ENCODE measurements at places on chromosomes 6 and 20.

DNA sequence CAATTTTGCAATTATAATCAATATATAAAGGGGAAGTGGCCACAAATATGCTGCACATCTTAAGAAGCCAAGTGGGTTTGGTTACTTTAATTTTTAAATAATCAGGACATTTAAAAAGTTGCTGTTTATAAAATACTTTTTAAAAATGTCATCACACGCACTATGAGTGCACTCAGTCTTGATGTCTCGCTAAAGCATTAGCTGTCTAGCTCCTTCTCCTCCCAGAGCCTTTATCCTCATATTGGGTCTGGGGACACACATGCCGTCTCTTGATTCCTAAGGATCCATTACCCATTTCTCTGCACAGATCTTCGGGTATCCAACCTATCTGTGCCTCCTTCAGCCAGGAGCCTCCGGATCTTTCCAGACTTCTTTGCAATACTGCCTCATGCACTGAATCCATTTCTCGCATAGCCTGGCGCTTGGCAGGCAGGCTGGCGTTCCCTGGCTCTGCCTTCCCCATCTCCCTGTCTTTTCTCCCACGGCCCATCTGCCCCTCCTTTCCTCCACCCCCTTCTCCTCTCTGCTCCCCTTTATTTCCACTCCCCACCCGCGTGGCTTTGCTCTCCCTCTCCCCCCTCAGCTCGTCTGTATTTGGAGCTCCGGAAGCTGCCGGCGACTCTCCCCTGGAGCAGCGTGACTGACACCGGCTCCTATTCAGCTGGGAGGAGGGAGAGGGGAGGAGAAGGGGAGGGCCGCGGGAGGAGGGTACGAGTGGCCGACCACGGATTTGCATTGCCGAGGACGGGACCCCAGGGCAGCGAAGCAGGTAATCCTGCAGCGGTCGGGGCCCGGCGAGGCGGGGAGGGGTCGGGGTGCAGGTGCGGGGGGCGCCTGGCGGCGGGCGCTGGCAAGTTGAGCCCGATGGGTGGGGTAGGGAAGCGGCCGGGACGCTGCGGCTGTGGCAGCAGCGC is at the start of gene CAP2:
CAP2 (plus strand) TSS at position 618 of the 914 bp plus-strand sequence. CDS start 27,961 bp downstream, outside the sequence.
- no peak for DNase-seq

- no peak for DNase-seq
These were observed 1355.0 kb upstream of the MAP3K7 start for GRCh38 chr6:91941838-91942237.

GRCh38 chr20:35030136-35030535 is 62.5 kb downstream of the TRPC4AP start:
- DNase-seq: no peak

- DNase-seq: no peak
These were observed 32.7 kb downstream of the KATNA1 start for GRCh38 chr6:149615805-149616204.

DNA sequence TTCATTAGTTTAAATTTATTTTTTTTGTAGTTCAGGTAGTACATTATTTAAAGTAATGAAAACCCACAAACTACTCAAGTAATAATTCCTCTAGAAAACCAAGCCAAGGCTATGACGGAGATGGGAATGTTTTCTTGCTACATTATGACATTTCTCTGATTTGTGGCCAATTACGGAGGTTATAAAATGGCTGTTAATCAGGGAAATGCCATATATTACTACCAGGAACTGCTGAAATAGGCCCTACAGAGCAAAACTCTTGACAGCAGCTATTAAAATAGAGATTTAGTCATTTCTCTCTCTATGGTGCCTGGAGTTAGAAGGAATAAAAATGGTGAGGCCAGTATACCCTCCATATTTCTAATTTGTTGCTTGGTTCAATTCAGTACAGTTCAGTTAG is 280.0 kb downstream of the ARHGAP18 start:
- DNase-seq: no peak

- peak; percentile 94 for DNase-seq
These were observed 3.7 kb downstream of the PIM1 start for GRCh38 chr6:37173493-37174195.

DNA sequence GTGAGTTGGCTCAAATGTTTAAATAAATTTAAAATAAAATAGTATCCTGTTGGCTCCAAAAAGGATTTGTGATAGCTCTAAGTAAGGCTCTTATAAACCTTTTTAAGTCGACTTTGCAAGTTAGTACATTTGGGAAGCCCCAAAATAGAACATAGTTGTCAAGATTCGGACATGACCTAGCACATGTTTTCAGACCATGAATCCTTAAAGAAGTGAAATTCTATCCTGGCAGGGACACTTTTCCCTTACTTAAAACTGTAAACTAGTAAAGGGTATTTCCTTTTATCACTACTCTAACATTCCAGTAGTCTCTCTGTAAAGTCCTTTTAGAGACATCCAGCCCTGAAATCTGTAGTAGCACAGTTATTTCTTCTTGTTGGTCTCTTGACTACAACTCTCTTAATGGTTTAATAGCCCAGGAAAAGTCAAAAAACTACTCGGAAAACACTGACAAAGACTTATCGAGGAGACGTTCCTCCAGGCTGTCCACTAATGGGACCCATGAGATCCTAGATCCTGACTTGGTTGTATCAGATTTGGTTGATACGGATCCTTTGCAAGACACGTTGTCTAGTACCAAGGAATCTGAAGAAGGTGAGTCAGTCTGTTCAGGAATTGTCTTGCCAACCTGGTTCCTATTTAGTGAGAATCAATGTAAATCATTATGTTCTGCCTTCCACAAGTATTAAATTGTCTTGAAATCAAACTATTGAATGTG is 83.6 kb downstream of the SCAND1 start:
- no peak for DNase-seq

- no peak for DNase-seq
These were observed 254.4 kb upstream of the PMEPA1 start for GRCh38 chr20:57964011-57964862.

GRCh38 chr20:52787962-52788361 is 184.2 kb upstream of the TSHZ2 start:
- no peak for DNase-seq

GRCh38 chr6:18080544-18080943 is 41.9 kb downstream of the NHLRC1 start:
- DNase-seq: no peak

DNA sequence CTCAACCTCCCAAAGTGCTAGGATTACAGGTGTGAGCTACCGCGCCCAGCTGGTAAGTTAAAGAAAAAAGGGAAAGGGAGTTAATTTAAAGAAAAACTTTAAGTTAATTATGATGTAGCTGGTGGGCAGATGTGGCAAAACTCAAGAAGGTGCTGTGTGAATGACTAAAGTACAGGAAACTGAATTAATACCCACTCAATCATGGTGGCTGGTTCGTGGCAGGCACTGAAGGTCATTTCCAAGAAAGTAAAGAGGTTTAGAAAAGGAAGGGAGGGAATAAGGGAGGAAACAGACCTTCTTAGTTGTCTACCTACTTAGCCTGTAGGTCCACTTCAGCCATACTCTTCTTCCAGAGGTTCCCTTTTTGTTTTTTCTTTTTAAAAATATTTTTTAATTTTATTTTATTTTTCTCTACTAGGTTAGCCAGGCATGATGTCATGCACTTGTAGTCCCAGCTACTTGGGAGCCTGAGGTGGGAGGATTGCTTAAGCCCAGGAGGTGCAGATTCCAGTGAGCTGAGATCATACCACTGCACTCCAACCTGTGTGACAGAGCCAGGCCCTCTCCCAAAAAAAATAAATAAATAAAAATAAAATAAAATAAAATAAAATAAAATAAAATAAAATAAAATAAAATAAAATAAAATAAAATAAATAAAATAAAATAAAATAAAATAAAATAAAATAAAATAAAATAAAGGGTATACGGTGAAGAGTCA is 11.9 kb upstream of the TGM3 start:
- no peak for DNase-seq

- no peak for DNase-seq
These were observed 67.3 kb downstream of the ISM1 start for GRCh38 chr20:13288357-13288756.

GRCh38 chr6:140082867-140083297 is 708.4 kb upstream of the CITED2 start:
- no peak for DNase-seq

GRCh38 chr20:23568320-23568970 is at the start of gene CST9L:
Gene CST9L, minus strand, starts transcription at chr20:23568484. Its CDS starts 34 bp downstream, at chr20:23568450.
- DNase-seq: no peak

DNA sequence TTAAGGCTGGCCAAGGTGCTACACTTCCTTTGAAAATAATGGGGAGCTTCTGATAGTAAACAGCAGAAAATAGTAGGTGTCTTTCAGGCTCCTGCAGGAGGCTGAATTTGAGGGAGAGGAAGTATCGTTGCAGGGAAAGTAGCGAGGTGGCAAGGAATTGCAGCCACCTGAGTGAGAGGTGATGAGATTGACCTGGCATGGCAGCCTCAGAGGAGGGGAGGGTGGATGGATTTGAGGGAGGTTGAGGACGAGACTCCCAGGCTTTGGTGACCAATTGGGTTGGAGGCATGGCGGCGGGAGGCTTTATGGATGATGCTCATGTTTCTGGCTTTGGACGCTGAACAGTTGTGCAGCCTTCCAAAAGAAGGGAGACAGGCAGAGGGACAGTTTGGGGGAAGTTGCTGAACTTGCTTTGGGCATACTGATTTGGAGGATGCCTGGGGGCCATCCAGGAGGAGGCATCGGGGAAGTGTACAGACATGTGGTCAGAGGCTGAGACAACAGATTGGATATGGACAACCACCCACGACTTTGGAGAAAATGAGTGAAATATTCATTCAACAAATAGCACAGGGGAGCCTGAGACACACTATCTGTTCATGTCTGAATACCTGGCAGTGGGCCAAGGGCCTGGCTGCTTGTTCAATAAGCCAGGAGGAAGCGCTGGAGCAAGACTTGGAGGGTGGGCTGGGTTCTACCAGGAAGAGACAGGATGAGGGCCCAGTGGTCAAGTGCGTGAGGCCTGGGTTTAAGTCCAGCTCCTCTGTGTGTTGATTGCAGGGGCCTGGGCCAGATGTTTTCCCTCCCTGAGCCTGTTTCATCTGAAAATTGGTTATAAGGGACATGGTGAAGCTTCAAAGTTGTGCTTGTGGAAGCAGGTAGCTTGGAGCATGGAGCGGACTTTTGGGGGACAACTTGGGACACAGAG is 113.2 kb downstream of the CEBPB start:
- no peak for DNase-seq

- DNase-seq: no peak
These were observed 234.7 kb downstream of the BTBD9 start for GRCh38 chr6:38404900-38405556.

- DNase-seq: no peak
These were observed 116.8 kb downstream of the CDC5L start for GRCh38 chr6:44504301-44504791.

GRCh38 chr6:42075159-42075838 is 25.0 kb downstream of the TAF8 start:
- DNase-seq: peak; percentile 36

DNA sequence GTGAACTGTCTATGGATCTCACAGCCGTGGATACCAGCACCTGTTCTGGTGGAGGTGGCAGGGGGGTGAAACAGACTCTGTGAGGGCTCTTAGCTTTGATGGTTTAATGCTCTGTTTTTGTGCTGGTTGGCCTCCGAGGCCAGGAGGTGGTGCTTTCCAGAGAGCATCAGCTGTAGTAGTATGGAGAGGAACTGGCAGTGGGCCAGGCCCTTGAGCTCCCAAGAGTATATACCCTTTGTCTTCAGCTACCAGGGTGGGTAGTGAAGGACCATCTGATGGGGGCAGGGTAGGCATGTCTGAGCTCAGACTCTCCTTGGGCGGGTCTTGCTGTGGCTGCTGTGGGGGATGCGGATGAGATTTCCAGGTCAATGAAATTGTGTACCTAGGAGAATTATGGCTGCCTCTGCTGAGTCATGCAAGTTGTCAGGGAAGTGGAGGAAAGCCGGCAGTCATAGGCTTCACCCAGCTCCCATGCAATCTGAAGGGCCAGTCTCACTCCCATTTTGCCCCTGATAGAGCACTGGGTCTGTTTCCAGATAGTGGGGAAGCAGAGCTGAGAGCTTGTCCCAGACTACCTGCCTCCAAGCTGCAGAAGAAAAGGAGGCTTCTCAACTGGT is 102.7 kb upstream of the AHI1 start:
- no peak for DNase-seq

GRCh38 chr20:43863821-43864544 is 50.7 kb upstream of the TOX2 start:
- no peak for DNase-seq

DNA sequence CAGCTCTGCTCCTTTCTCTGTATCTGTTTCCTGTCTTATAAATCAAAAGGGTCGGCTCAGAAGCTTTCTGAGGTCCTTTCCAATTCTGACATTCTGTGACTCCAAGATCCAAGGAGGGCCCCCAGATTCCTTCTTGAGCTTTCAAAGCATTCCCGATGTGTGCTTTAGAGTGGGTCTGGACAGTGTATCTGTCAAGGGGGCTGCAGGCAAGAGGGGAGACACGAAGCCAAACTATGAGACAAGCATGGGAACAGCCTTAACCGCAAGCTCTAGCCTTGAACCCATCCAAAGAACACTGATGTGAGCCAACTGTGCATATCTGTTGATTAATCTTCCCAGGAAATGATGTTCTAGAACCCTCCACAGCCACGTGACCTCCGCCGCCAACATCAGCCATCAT is 73.8 kb downstream of the TSHZ2 start:
- DNase-seq: no peak

DNA sequence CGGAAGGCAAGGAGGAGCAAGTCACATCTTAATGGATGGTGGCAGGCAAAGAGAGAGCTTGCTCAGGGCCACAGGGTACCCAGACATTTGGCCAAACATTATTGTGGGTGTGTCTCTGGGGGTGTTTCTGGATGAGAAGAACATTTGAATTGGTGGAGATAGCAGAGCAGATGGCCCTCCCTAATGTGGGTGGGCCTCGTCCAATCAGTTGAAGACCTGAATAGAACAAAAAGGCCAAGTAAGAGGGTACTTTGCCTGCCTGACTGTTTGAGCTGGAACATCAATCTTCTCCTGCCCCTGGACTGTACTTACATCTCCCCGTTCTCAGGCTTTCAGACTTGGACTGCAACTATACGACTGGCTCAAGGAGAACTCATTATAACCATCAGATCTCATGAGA is 55.8 kb upstream of the SMIM28 start:
- no peak for DNase-seq

DNA sequence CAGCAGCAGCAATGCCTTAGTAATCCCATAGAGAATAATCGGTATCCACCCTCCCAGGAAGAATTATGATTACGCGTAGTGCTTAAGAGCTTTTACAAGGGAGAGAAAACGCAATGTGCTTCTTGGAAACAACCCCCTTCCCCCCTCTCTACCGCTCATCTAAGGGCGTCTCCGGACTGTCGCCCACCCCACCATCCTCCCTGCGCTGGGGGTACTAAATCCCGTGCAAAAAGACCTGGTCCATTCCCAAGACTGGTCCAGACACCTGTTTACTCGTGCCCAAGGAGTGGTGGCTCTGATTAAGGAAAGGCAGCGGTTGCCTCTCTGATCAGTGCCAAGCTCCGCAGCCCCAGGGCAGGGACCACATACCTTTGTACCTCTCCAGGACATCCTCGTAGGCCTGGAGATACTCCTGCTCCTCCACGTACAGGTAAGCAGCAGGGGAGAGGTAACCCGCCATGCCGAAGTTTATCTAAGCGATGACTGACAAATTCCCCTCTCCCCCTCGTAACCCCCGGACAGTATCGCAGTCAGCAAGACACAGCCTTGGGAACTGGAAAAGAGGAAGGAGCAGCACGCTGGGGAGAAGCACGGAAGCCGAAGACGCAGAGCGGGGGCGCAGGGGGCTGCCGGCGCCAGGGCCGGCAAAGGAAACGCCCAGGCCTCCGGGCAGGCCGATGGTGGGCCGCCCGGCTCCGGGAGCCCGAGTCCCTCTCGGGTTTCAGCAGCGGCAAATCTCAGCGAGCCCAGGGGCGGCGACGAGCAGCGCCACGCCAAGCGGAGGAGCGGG is 112.0 kb upstream of the BEND6 start:
- DNase-seq: no peak

GRCh38 chr20:38311091-38311490 is 7.1 kb downstream of the BPI start:
- DNase-seq: no peak

Data from CD4-positive, alpha-beta T cell treated with Interleukin-4 for 4 hours (primary cell).